ENCODE measurements at places on chromosomes 7 and 10.

- DNase-seq: peak; percentile 87
These were observed 22.2 kb downstream of the VOPP1 start for GRCh38 chr7:55550010-55550663.

- DNase-seq: no peak
These were observed 647.7 kb downstream of the GRM8 start for GRCh38 chr7:126605056-126605455.

- no peak for DNase-seq
These were observed 13.4 kb downstream of the NIPSNAP2 start for GRCh38 chr7:55977831-55978230.

GRCh38 chr7:82313269-82313668, 130.3 kb downstream of the CACNA2D1 start:
- DNase-seq: no peak

DNA sequence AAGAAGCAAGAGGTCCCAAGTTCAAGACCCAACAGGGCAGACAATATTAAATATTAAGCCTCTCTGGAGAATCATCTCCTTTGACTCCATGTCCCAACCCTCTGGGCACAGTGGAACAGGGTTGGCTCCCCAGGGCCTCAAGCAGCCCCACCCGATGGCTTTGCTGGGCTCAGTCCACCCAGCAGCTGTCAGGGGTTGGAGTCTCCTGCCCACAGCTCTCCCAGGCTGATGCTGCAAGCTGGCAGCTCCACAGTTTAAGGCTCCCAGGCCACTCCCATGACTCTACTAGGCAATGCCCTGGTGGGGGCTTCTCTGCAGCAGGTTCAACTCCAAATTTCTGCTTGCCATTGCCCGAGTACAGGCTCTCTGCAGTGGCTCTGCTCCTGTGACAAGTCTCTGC, 55.1 kb downstream of the LARP4B start:
- no peak for DNase-seq

DNA sequence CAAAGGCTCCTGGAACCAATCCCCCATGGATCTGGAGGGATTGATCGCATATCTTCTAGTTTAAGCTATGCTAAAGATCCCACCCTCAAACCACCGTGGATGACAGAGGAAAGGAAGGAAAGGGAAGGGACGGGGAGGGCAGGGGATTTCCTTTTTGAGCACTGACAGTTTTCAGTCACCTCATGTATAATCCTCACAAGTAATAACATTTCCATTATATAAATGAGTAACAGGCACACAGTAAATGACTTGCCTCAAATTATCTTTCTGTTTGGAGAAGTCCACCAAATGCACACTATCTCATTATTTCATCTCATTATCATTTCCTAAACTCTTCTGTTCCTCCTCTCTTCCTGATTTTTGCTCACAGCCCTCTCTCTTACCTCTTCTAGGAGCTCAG, 127.1 kb upstream of the AOAH start:
- no peak for DNase-seq

DNA sequence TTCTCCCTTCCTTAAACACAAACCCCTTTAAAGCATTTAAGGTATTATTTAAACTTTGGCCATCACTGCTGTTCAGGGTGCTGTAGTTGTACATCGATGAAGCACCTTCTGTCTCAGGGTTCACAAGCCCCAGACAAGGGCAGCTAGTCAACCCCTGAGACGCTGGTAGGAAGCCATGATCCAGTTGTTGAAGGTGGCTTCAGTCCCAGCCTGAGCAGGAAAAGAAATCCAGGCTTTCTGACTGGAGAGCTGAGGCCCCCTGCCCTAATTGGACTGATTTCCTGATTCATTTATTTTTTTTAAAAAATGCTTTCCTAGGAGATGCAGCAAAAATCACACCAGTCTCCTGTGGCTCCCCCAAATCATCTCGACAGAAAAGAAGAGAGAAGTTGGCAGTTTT, 15.8 kb downstream of the CPA1 start:
- DNase-seq: no peak

GRCh38 chr10:98308669-98309365, 40.8 kb upstream of the LOXL4 start:
- no peak for DNase-seq

GRCh38 chr10:62021128-62021665, 119.7 kb downstream of the ARID5B start:
- no peak for DNase-seq

DNA sequence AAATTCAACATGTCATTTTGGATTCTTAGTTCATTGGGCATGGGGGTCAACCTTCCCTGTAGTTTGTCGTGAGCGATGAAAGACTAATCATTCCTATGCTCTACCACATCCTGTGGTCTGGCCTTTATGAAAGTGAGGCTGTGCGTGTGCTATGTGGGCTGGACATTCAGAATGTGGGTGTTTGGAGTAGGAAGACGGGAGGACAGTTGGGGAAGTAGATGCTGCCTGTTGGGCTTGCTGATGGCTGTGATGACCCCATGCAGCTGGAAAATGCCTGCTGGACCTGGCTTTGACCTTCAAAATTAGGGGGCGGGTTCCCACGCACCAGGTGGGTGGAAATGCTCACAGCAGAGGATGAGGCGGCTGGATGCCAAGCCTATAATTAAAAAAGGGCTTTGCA, 90.9 kb upstream of the MKI67 start:
- DNase-seq: no peak

DNA sequence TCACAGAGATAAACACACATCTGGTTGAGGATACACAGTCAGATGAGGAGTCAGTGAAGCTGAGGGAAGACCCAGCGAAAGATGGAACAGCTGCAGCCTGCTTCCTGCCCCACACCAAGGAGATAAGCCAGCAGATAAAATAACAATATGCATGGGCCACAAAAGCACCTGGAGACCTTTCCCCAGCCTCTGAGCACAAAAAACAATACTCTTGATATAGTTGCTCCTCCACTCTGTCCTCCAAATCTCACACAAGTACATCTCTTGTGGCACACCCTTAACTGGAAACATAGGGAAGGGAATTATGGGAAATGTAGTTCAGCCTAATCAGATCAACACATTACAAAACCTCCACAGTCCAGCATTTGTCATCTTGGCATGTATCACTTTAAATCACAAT, 9.7 kb upstream of the FHIP2A start:
- no peak for DNase-seq

DNA sequence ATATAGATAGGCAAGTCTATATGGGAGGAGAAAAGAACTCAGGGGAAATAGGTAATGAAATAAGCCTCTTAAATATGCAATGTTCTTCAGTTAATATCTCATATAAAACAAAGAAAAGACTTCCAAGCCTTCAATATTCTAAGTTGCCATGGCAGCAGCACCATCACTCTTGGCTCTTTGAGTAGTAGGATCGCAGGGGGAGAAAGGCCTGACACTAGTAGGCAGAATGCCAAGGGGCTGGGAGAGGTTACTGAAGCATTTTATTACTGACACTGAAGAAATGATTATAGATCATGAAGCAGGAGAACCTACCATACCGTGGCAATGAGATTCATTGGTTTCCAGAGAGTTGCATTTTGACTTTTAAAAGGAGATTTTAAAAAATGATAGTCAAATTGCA, 193.9 kb downstream of the NXPH1 start:
- DNase-seq: peak; percentile 11

DNA sequence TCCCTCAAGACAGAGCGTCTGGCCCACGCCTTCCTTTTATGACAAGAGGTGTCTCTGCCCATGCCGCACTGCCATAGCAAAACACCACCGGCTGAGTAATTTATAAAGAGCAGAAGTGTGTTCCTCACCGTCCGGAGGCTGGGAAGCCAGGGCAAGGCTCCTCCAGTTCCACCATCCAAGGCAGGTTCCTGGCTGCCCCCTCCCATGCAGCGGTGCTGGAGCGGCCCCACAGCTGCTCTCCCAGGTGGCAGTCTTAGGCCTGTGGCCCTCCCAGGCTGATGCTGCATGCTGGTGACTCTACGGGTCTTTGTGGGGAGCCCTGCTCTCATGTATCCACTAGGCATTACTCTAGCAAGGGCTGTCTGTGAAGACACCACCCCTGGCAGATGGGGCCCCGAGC, 113.1 kb downstream of the TCERG1L start:
- no peak for DNase-seq

DNA sequence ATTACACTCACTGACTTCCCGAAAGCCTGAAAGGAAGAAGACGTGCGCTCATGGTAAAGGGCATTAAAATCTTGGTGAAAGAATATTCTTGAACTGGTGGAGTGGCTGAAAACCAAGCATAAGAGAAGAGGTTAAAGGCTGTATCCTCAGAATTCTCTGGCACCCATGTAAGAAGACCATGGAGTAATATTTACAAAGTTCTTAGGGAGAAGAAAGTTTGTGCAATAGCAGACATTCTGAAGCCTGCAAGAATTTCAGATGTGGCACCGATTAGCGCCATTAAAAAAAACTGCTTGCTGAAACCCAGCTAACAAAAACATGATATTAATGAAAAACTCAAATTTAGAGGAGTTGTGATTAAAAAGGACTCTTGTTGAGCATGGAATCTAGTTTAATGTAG, 44.1 kb downstream of the C1GALT1 start:
- no peak for DNase-seq

DNA sequence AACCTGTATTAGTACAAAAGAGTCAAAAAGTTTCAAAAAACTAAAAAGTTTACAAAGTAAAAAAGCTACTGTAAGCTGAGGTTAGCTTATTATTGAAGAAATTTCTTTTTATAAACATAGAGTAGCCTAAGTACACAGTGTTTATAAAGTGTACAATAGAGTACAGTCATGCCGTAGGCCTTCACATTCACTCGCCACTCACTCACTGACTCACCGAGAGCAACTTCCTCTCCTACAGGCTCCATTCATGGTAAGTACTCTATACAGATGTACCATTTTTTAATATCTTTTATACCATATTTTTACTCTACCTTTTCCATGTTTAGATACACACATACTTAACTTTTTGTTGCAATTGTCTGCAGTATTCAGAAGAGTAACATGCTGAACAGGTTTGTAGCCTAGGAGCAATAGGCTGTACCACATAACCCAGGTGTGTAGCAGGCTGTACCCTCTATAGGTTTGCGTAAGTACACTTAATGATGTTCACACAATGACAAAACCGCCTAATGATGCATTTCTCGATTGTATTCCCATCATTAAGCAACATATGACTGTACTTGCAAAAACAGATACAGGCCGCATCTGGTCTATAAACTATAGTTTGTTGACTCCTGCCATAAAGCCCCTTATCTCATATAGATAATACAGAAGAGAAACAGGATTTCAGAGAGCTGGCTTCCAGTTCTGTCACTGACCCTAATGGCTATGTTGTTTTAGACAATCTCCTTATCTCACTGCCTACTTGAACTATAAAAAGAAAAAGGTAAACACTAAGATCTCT, 438.8 kb downstream of the HTR7 start:
- no peak for DNase-seq

DNA sequence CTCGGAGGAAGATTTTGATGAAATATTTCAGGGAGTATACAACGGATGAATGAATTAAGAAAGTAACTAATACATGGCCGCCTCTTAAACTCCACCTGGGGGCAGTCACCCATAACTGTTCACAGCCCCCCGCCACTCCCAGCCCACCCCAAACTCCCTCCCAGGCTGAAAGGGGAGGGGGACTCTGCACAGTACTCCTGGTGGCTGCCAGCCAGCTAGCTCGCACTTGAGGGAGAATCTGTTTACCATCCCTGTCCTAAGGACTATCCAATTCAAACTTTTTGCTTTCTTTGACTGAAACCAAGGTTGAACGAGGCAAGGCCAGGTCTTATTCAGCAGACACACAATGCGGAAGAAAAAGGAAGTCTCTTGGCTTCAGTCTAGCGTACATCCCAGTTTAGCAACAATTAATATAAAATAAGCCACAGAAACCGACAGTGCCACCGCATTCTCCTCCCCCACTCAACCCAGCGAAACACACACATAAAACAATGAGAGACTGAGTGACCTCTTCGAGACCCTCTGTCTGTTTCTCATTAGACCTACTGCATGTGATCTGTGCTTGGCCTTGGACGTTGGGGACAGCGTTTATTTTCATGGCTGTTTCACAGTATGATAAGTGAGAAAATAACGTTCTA, 219.5 kb downstream of the GLI3 start:
- peak; percentile 44 for DNase-seq

- no peak for DNase-seq
These were observed 392.2 kb downstream of the ACTR3B start for GRCh38 chr7:153151766-153152165.

GRCh38 chr10:5283305-5284158, 81.2 kb upstream of the UCN3 start:
- DNase-seq: peak; percentile 66

DNA sequence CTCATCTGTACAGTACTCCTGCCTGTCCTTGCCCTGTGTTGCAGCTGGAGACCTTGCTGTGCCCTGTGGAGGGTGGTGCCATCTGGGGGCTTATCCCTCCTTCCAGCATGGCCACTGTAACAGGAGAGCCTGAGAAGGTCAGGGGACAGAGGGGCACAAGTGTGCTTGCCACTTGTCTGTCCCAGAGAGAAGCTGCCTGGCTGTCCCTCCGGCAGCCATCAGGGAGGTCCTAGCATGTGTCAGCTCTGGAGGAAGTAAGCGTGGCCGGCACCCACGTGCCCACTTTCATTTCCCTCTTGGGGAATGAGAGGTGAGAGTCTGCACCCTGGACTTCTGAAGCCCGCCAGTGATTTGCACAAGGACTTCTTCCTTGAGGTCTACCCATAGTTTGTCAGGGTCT, 97.0 kb upstream of the PPIF start:
- peak; percentile 70 for DNase-seq

GRCh38 chr7:69845721-69846495, 247.6 kb downstream of the AUTS2 start:
- no peak for DNase-seq

GRCh38 chr7:69067397-69067796, 530.9 kb upstream of the AUTS2 start:
- peak; percentile 64 for DNase-seq

DNA sequence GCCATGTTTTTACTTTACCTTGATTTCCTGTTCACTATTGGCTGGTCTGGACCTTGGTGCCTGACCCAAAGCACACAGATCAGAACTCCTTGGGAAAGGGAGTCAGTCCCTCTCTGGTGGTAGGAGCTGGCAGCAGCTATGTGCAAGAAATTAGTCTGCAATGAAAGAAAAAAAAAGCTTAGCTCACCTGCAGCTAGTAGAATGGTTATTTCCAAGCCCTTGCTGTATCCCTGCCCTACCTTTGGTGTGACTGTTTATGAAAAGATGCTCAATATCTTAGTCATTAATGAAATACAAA, 68.1 kb upstream of the PAPSS2 start:
- DNase-seq: no peak

- DNase-seq: no peak
These were observed 80.9 kb downstream of the SHH start for GRCh38 chr7:155731380-155731779.

DNA sequence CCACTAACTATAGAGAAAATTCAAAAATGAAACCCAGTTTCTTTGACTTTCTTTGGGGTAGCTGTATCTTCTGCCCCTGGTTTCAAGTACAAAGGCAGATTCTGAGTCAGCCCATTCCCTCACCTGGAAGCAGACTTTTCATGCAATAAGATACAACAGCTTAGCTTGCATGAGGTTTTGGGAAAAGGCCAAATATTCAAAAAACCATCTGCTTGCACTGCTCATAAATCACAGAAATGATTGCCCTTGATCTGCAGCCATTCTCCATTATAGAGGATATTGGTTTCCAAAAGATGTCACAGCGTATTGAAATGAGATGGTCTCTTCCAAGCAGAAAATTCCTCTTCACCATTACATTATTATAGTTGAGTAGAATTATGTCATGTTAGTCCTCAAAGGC, 354.0 kb downstream of the PHF14 start:
- DNase-seq: no peak

Data from RPMI8226 (cell line).